Tracheal epithelial cell (primary cell): ENCODE measurements at places on chromosomes 12 and 14. TPM values are rescaled to one million over a fixed set of nuclear protein-coding genes. Genes with fewer than 3 reads are reported as not detected.

Gene KCNJ8
- total RNA-seq = 0.48 TPM in 1 of 2 replicates, not detected in the other

Gene SLIRP
- total RNA-seq = 136 and 169 TPM in 2 replicates

Gene LRIG3
- total RNA-seq = 48.9 and 97.8 TPM in 2 replicates

Gene TTC6
- under 0.01 and 0.21 TPM in 2 replicates for total RNA-seq

Gene DHRS4L2
- 11.5 and 12.0 TPM in 2 replicates for total RNA-seq

Gene SOAT2
- total RNA-seq = not detected in 2 replicates

Gene E2F7
- total RNA-seq = 2.6 and 7.0 TPM in 2 replicates

Gene SDR9C7
- not detected in 2 replicates for total RNA-seq

Gene TOMM20L
- not detected in 2 replicates for total RNA-seq

Gene SPTB
- under 0.01 TPM in 1 of 2 replicates, not detected in the other for total RNA-seq

Gene NTF3
- 1.2 TPM in 1 of 2 replicates, not detected in the other for total RNA-seq

Gene RPS26
- total RNA-seq = 233 and 674 TPM in 2 replicates

Gene TAS2R8
- total RNA-seq = not detected in 2 replicates

Gene WNT5B
- total RNA-seq = 0.43 and 27.7 TPM in 2 replicates

Gene ALKBH1
- 8.0 and 10.4 TPM in 2 replicates for total RNA-seq

Gene MRPS35
- 84.3 and 128 TPM in 2 replicates for total RNA-seq

Gene LALBA
- not detected in 2 replicates for total RNA-seq

Gene RHOF
- 10.0 and 40.7 TPM in 2 replicates for total RNA-seq

Gene RASSF8
- total RNA-seq = 15.6 and 17.4 TPM in 2 replicates

Gene PLBD1
- total RNA-seq = 2.8 and 3.1 TPM in 2 replicates

Gene STAC3
- 1.1 TPM in 1 of 2 replicates, not detected in the other for total RNA-seq

Gene CLEC2A
- not detected in 2 replicates for total RNA-seq

Gene HVCN1
- total RNA-seq = 0.48 and 0.85 TPM in 2 replicates

Gene IL31
- not detected in 2 replicates for total RNA-seq

Gene PELI2
- total RNA-seq = 2.4 and 5.8 TPM in 2 replicates

Gene TMTC2
- total RNA-seq = 7.7 and 8.5 TPM in 2 replicates
